ENCODE measurements at places on chromosomes 7 and 10.

DNA sequence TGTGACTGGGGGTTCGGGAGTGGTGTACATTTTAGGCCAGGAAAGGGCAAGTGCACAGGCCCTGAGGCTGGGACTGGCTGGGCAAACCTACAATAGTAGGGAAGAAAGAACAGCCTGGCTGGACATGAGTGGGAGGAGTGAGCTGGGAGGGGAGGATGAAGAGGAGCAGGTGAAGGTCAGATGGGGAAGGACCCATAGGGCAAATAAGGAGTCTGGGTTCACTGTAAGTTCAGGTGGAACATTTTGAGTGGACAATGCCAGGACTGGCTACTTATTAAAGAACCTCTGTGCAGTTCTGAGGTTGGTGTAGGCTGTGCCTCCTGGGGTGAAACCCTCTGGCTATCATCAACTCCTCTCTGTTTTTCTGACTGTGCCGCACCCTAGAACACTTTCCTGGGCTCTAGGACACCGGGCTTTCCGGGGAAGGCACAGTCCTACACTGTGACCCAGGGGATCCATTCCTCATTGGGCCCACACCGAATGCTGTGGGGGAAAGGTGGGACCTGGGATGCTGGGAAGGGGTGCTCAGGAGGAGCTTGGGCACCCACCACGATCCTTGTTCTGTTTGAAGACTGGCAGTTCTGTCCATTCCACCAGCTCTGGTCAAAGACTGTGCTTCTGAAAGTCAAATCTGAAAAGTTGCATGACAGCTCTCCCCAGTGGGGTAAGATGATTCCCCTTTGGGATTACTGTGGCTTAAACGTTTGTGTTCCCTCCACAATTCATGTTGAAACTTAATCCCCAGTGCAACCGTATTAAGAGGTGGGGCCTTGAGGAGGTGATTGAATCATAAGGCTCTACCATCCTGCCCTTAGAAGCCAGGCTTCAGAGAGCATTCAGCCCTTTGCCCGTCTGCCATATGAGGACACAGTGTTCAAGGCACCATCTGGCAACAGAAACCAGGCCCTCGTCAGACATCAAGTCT is 4.0 kb upstream of the MMP21 start:
- no peak for ATAC-seq

DNA sequence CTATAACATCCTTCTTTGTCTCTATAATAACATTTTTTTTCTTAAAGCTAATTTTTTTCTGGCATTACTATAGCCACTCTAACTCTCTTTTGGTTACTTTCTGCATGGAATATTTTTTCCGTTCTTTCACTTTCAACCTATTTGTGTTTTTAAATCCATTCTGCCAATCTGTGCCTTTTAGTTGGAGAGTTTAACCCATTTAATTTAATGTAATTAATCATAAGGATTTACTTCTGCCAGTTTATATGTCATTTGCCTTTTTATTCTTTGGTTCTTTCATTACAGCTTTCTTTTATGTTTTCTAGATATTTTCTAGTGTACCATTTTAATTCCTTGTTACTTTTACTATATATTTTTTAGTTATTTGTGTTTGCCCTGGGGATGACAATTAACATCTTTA is 78.6 kb downstream of the TMEM270 start:
- no peak for ATAC-seq

GRCh38 chr10:73113551-73113950 is 3.3 kb downstream of the NUDT13 start:
- ATAC-seq: no peak

DNA sequence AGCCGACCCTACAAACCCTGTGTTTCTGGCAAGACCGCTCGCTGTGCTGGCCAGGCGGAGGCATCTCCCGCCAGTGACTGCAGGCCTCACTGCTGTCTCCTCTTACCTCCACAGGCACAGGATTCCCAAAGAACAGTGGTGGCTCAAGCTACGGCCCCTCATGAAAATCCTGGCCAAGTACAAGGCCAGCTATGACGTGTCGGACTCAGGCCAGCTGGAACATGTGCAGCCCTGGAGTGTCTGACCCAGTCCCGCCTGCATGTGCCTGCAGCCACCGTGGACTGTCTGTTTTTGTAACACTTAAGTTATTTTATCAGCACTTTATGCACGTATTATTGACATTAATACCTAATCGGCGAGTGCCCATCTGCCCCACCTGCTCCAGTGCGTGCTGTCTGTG is 36.2 kb downstream of the PITRM1 start:
- ATAC-seq: no peak

DNA sequence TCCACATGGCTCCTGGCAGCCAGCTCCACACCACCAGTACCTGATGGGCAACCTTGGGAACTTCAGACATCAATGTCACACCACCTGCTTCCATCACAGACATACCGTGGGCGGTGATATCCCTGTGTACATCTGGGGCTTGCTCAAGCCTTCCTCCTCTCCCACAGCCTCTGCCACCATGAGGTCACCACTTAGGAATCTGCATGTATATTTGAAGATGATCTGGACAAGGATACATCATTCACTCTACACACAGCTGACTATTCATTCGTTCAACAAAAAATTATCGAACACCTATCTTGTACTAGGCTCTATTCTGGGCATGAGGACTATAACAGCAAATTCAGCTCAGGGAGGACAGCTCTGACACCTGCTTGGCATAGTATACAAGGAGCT is 6.8 kb downstream of the DLG5 start:
- ATAC-seq: peak; percentile 89

DNA sequence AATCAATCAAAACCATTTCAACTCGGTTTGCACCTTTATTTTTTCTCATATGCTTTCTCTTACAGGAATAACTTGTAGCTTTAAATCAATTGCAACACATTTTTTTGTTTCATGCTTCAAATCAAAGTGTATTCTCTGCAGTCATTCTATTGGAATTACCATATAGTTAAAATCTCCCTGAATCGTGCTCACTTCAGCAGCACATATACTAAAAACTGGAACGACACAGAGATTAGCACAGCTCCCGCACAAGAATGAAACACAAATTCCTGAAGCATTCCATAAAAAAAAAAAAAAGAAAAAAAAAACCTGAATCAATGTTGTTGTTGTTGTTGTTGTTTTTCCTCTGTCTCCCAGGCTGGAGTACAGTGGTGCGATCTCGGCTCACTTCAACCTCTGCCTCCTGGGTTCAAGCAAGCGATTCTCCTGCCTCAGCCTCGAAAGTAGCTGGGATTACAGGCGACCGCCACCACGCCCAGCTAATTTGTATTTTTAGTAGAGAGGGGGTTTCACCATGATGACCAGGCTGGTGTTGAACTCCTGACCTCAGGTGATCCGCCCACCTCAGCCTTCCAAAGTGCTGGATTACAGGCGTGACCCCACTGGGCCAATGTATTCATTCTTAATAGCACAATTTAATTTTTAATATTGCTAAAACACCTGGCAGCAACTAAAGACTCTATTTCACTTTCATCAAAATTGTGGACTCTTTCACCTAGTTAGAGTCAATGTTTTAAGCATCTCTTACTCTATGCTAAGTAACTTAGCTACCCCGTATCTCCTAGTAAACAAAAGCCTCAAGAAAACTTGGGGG is 26.3 kb downstream of the ANKRD61 start:
- ATAC-seq: no peak

GRCh38 chr7:127107601-127108007 is 145.1 kb downstream of the GRM8 start:
- peak; percentile 72 for ATAC-seq

DNA sequence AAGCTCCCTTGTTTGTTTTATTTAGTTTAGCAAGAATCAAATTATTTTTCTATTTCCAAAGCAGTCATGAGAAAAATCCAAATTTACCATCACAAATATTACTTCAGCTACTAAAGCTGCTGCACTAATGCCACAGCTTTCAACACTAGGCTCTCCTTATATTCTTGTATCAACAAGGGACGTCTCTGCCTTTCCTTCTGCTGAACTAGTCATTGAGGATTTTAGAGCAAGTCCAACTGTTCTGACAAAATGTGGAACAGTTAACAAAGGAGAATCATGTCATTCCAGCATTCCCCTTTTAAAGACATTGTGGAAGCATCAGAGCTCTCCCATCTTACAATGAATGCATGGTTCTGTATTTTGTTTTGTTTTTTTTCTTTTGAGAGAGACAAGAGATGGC is 28.6 kb downstream of the FAM13C start:
- no peak for ATAC-seq

DNA sequence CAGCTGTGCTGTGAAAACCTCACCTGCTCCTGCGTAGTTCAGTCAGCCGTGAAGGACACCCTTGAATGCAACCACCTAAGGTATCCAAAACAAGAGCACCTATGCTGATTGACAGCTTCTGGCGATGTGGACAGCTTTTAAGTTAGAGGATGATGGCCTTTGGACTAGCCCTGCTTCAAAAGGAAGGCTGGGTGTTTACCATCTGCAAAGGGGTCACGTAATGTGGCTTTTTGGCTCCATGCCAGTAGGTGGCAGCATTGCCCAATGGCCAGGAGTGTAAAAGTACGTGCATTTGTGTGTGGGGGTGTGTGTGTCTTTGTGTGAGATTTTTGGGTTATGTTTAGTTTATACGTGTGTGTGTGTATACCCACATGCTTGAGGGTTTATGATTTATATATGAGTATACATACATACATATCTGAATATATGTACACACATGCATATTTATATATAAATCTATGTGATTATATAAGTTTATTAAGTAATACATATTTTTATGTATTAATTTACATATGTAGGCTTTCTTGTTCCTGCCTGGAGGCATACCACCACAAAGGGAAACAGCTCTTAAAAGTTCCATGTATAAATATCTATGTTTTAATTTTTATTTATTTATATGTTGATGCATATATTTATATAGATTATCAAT is 236.3 kb upstream of the ANKRD30A start:
- peak; percentile 62 for ATAC-seq

- no peak for ATAC-seq
Observed at GRCh38 chr7:150363872-150364271, 4.8 kb upstream of the REPIN1 start.

DNA sequence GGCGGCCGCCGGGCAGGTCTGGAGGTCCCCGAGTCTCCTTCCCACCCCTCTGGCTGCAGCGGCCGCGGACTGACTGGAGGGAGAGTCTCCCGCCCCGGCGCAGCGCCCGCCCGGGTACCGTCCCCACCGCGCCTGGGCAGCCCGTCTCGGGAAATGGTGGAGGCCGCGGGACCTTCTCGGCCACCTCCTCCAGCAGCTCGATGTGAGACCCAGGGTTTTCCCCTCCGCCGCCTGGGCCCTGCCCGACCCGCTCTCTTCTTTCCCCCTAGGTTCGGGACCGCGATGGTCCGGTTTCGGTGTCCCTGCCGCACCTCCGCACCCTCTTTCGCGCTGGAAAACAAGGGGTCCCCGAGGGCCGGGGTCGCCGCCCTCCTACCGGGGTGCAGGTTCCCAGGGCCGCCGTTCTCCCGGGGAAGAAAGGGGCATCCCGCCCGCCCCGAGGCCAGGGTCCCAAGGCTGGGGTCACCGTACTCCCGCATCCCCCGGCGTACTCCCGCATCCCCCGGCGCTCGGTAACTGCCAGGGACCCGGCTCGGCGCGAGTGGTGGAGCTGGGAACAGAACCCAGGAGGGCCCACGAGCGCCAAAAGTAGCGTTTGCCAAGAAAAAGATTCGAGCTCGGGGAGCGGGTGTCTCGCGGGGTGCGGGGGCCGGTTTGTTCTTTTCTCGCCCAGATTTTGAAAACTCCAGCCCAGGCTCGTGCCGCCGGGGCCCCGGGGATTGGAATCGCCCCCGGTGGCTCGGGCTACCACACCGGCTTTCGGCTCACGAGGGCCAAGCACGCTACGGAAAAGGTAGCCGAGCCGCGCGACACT is 3.4 kb downstream of the TNRC18 start:
- ATAC-seq: peak; percentile 0

DNA sequence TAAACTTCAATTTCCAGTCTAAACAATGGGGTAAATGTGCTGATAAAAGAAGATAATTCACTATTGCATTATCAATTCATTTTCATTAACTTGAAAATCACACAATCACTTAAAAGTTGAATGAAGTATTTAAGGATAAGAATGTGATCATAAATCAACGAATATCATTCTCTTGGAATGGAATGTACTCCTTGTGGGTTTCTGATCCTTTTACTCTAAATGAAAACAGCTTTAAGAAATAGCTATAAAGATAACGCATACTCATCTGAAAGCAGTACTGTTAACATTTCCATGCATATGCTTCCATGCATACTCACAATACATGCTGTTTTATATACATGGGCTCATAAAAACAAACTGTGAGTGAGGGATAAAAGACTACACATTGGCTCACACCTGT is 108.8 kb downstream of the ATE1 start:
- peak; percentile 78 for ATAC-seq

- no peak for ATAC-seq
Observed at GRCh38 chr7:30660331-30661255, 21.7 kb downstream of the CRHR2 start.

DNA sequence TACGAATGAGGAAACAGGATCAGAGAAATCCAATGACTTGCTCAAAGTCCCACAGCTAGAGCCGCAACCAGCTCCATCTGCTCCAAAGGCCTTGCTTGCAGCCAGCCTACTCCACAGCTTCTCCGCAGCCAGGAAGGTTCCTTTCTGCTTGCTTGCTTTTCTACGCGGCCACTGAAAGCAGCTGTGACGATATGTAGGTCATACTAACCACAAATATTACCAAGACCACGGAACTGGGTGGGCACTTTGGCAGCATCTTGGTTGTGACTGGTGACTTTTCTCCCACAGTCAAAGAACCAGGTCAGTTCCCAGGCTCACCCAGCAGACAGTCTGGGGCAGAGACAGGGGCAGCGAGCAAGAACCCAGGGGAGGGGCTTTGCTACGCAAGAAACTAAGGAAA is 86.4 kb downstream of the FAM53B start:
- ATAC-seq: no peak

DNA sequence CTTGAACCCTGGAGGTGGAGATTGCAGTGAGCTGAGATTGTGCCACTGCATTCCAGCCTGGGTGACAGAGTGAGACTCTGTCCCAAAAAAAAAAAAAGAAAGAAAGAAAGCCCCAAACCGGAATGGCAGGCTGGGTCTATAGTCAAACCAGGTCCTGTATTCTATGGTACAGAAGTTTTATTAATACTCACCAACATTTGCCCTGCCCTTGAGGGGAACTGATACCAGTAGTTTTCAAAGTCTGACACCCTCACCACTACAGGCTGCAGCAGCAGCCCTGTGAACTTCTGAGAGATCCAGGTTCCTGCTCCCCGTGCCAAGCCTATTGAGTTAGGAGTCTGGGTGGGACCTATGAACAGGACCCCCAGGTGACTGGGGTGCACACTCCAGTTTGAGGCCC is 80.6 kb downstream of the RGS10 start:
- ATAC-seq: no peak

- ATAC-seq: no peak
Observed at GRCh38 chr7:47957156-47957555, 8.9 kb upstream of the PKD1L1 start.
